ENCODE measurements at places on chromosomes 1 and 21.
A peak's percentile ranks its signal among the peaks of the same experiment; 100 is the strongest.

GRCh38 chr1:156012051-156012817, 8.5 kb downstream of the SSR2 start:
- no peak for DNase-seq

DNA sequence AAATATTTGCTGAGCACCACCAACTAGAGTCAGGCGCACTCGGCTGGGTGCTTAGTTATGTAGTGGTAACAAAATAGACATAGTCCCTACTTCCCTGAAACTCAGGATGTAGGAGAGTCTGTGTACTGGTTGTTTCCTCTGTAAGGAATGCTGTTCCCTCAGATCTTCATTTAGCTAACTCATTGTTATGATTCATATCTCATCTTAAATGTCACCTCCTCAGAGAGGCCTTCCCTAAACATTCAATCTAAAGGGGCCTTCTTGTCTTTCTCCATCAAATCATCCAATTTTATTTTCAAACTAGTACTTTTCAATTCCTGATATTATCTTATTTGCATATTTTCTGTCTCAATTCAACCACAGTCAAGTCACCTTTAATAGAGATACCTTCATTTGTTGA, 132.9 kb downstream of the PIK3R3 start:
- DNase-seq: no peak

GRCh38 chr21:36322083-36322424, 2.1 kb downstream of the MORC3 start:
- DNase-seq: no peak

GRCh38 chr1:63651161-63651701, 58.0 kb downstream of the PGM1 start:
- no peak for DNase-seq

GRCh38 chr1:209881619-209882018, 53.8 kb downstream of the UTP25 start:
- no peak for DNase-seq

- no peak for DNase-seq
These were observed 38.9 kb downstream of the MORN1 start for GRCh38 chr1:2352341-2352896.

DNA sequence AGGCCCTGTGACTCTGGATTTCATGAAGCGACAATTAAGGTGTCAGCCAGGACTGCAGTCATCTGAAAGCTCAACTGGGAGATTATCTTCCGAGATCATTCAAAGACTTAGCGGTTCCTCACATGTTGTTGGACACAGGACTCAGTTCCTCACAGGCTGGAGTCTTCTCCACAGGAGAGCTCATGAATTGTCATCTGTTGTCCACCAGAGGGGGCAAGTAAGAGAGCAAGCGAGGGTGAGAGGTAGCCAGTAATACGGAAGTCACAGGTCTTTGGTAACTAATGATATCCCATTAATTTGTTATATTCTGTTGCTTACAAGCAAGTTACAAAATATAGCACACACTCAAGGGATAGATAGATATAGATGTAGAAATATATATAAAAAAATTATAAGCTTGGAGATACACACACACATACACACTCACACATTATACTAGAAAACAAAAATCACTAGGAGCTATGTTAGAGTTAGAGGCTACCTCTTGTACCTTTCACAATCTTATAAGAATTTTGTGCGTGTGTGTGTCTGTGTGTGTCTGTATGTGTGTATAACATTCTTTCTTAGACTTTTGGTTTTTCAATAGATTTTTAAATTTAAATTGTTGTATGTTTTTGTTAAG, 1695.3 kb downstream of the BRINP3 start:
- DNase-seq: peak; percentile 1

DNA sequence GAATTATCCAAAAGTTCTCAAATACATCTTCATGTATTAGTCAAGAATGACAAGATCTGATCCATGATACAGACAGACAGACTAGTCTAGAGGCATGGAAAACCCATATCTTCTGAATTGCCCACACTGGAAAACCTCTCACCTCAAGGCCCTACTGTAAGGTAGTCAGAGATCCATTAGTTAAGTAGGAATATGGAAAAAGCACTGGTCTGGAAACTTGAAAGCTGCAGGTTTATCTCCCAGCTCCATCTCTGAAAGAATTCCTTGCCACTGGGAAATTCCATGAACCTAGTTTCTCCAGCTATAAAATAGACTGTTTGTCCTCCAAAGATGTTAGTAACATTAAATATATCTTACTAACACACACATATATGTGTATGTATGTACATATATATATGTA, 169.2 kb downstream of the AKT3 start:
- DNase-seq: no peak

DNA sequence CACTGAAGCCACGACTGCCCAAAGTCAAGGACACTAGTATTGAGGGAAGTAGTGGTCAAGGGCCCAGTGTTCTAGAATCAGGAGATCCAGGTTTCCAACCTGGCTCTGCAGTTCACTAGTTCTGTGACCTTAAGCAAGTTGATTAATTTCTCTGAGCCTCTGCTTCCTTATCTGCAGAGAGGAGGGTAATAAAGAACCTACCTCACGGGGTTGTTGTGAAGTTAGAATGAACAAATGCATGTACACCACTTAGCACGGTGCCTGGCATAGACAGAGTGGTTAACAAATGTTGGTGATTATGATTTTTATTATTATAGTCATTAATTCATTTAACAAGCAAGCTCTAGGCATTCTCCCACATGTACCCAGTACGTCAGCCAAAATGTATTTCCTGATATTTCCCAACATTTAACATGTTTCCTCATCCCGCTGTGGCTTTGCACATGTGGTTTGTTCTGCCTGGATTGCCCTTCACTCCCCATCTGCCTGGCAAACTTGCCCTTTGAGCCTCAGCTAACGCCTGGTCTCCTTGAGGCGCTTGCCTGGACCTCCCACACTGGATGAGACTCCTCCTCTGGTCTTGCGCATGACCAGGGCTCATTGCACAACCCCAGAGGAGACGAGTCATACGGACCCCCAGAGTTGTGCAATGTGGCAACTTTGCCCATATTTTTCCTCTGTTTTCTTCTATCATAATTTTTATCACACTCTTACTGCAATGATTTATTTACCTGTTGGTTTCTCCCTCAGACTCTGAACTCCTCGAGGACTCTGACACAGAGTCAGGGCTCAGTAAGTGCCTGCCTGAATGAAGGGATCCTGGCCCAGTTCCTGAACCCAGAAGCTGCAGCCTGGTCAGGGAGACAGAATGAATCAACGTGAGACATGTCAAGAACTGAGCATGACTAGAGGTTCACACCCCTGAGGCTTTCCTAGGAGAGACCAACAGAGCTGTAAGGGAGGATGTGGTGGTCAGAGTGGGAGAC, 20.7 kb upstream of the MFSD2A start:
- no peak for DNase-seq

- peak; percentile 75 for DNase-seq
These were observed 25.8 kb downstream of the PIGP start for GRCh38 chr21:37047079-37047478.

GRCh38 chr1:88979749-88980116, 12.7 kb downstream of the KYAT3 start:
- DNase-seq: no peak

- DNase-seq: no peak
These were observed at the start of gene VWA1 for GRCh38 chr1:1435106-1435903. Gene VWA1, plus strand, starts transcription at chr1:1435690. Its CDS starts 59 bp downstream, at chr1:1435749.

DNA sequence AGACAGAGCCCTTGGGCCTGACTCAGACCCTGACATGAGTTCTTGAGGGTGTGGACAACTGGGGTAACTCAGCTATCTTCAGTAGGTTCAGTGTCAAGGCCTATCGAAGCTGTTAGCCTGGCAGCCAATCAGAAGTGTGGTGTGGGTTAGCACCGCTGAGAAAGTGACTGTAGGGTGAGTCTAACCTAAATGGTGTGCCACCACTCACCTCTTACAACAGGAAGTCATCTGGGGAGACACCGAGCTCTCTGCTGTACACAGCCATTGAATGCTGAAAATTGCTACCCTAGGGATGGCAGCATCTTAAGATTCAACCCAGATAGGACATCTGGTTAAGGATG, 44.6 kb downstream of the RASSF5 start:
- DNase-seq: no peak

GRCh38 chr21:14876524-14876840, 188.3 kb downstream of the NRIP1 start:
- no peak for DNase-seq

DNA sequence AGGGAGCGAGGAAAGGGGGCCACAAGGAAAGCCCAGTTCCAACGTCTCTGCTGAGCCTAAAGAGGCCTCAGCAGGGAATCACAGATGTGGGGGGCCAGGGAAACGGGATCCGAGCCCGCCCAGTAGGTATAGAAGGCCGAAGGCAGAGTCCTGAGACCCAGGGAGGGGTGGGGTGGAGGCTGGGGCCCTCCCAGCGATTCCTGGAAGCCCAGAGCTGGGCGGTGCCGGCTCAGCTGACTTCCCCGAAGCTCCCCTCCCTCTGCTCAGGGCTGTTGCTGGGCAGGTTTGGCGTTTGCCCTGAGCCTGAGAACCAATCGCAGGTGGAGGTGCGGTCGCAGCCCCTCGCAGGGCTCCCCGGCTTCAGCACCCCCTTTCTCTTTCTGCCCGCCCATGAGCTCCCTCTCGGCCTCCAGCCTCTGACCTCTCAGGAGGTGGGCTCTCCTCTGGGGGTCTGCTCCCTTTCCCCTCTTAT, 12.8 kb downstream of the ADAMTSL4 start:
- DNase-seq: peak; percentile 48

GRCh38 chr1:2270260-2271100, 42.4 kb downstream of the SKI start:
- no peak for DNase-seq

GRCh38 chr1:208717525-208717924, 473.3 kb upstream of the PLXNA2 start:
- DNase-seq: no peak

- peak; percentile 80 for DNase-seq
These were observed 1.7 kb upstream of the FYB2 start for GRCh38 chr1:56820755-56821461.

DNA sequence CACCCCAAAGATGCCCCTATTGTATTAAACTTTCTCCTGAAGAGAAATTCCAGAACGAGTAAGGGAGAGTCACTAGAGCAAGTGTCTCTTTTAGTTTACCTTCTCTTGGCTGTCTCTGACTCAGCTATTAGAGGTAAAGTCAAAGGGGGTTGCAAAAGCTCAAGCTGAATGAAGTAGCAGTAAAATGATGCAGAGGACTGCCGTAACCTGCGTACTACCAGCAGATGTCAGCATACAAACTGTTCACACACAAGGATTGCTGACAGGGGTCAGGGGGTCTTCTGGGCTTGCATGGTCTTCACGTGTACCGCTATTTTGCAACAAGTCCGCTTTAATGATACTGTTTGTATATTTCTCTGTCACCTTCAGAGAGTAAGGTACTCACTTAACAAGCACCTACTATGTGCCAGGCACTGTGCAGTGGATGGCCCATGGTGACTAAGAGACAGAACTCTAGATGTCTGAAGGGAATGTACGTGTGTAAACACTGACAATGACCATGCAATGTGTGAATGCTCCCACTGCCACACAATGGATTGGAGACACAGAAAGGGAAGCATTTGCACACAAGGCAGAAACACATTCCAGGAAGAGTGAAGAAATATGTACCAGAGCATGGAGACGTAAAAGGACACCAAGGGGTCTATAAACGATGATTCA, 34.9 kb downstream of the CHML start:
- DNase-seq: no peak

DNA sequence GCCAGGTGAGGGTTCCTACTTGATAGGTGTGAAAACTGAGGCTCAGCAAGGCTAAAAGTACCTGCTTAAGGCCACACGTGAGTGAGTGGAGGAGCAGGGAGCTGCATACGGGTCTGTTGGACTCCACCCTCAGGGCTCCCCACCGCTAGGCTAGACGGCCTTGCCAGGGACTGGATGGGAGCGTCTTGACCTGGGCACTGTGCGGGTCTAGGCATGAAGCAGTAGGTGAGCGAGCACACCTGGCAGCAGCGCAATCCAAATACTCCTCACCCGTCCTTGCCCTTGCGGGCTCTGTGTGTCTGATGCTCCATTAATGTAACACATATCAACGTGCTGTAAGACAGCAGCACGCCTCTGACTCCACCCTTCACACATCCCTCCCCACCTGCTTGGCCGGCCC, 94.0 kb downstream of the LACTBL1 start:
- DNase-seq: no peak

DNA sequence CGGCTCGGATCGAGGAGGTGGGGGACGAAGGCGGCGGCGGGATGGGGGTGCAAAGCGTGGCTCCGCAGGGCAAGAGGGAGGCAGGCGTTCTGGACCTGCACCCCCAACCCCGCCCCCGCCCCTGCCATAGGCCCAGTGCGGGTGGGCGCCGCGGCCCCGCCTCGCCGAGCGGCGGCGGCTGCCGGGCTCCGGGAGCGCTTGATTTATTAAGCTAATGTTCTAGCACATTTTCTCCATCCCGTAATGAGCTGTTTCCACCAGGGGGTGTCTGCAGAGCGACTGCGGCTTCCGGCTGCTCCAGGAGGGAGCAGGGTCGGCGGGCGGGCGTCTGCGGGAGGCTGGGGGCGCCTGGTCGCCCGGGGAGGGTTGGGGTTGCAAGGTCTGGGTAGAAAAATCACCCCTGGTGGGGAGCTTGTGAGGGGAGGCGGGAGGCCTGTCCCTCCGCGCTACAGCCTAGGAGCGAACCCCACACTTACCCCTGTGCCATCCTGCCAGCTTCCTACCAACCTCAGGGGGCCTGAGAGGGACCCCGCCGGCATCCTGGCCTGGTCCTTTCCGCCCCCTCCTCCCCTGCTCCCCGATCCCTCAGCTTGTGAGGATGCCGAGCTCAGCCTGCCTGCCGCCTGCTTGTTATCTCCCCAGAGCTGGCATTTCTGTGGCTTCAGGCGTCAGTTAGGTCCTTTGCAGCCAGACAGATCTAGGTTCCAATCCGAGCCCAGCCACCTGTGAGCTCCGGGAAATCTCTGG, 48.5 kb upstream of the ACOT11 start:
- DNase-seq: no peak

DNA sequence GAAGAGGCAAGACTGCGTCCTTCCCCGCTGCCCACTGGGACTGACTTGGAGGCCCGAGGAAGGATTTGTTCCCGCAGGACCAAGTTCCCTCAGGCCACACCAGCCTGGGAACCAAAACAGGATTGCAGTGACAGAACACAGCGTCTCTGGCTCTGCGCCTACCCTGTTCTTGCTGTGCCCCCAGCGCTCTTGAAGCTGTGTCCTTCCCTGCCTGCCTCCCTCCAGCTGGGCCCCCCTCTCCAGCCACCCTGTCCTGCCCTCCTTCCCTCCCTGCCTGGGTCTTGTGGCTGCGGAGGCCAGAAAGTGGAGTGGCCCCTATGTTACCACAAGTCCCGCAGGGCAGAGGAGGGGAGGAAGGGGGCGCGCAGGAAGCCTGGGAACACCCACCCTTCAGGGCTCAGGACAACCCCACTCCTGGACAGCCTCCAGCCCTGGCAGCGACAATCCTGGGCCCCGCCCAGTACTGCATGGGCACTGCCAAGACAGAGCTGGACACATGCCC, 164.9 kb downstream of the DYRK1A start:
- no peak for DNase-seq

- no peak for DNase-seq
These were observed 757.3 kb downstream of the LTN1 start for GRCh38 chr21:28235169-28235895.

DNA sequence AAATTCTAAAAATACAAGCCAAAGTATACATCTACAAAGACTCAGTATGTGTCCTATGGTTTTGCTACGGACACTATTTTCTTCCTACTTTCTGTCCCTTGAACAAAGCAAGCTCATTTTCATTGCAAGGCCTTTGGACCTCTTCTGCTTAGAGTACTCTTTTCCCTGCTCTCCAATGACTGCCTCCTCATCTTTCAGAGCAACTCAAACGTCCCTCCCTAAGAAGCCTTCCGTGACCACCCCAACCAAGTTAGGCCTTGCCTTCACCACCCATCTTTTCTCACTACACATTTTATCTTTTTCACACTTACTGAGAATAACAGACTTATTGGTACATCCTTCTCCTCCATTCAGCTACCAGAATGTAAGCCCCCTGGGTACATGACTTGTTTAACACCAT, 39.9 kb downstream of the ENAH start:
- DNase-seq: no peak

All from NCI-H2107 (cell line).